ENCODE measurements at places on chromosomes 11 and 22.

GRCh38 chr11:95605271-95605940 is 184.2 kb downstream of the FAM76B start:
- no peak for DNase-seq

DNA sequence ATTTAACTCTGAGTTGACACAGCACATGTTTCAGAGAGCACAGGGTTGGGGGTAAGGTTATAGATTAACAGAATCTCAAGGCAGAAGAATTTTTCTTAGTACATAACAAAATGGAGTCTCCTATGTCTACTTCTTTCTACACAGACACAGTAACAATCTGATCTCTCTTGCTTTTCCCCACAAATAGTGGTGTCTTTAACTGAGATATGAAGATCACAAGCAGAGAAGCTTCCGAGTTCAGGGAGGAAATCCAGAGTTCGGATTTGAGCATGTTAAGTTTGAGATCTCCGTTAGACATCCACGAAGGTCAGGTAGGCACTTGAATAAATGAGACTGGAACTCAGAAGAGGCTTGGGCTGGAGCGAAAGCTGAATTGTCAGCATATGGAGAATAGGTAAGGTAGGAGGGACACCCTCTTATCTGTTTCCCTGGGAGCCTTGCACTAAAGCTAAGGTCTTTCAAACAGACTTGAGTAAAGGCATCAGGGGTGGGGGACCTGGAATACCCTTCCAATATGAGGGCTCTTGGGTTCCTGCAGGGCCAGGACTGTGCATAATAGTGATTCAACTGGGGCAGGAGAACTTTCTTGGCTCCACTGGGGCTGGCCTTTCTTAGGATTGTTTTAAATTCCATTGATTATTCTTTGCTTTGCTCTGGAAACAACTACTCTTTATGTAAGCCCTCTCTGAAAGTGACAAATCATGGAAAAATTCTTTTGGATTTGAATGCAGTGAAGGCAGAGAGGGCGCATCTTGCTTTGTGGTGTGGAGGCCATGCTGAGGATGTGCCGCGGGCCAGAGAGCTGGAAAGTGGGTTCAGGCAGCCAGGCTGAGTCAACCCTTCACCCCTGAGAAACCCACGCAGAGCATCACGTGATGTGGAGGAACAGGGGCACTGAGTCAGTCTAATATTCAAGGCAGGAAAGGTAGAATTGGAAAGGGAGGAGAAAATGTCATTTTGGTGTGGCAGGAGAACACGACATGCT is 62.7 kb upstream of the AMPD3 start:
- DNase-seq, result no peak

DNA sequence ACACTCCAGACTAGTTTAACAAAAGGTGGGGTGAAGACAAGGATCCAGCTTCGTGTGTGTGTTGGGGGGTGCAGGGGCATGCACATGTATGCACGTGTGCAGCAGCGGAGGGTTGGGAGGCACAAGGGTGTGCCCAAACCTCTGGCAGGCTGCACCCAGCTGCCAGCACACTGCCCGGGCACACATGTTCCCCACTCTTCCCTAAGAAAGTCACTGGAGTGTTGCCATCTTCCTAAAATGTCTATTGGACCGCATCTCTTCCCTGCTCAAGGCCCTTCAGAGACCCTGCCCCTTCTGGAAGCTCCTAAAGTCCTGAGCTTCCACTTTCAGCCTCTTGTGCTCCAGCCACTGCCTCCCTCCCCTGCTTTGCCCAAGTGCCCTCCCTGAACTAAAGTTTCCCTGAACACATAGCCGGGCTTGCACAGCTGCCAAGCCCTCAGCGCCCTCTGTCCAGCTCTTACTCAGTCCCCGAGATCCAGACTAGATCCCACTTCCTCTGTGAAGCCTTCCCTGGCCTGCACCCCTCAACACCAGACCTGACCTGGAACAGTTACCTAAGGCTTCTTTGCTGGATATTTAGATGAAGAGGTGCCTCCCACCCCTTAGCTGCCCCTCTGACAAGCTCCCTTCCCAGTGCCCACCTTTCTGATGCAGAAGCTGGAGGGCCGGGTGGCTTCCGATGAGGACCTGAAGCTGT is 6.0 kb downstream of the CFL1 start:
- no peak for DNase-seq

DNA sequence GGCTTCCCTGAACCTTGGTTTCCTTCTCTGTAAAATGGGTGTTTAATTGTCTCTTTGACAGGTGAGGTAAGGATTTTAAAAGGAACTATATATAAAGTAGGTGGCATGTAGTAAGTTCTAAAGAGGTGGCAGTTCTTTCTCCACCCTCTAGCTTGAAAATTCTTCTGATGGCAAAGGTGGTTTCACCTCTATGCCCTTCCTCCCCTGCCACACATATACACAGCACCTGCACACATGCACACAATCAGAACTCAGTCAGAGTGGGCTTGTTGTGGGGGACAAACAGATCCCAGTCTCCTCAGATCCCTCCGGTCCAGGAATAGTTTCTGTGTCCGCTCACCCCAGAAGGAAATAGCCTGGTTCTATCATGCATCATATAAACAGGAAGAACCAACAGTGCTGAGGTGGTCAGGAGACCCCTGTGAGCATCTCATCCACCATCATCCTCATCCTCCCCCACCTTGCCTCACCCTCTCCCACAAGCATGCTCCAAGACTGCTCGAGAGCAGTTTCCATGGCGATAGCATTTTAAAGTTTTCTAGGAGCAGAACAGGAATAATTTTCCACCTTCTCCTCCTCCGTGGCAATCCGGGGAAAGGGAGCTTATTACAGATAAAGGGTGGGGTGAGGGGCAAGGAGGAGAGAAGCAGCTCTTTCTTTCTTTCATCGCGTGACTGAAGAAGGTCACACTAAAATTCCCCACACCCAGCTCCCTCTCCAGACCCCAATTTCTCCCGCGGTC is 123.6 kb downstream of the CHST1 start:
- DNase-seq, result no peak

- no peak for DNase-seq
Measured at GRCh38 chr11:12777208-12777874, 103.1 kb downstream of the TEAD1 start.

- no peak for DNase-seq
Measured at GRCh38 chr11:64665411-64665821, 57.6 kb downstream of the NRXN2 start.

Measured in HEK293T (cell line).